ENCODE measurements at places on chromosomes 16 and 17.
A peak's percentile ranks its signal among the peaks of the same experiment; 100 is the strongest.

GRCh38 chr16:17469011-17469740 is 1.6 kb downstream of the XYLT1 start:
- no peaks in the 10 kb centered on the region for H3K4me1 ChIP-seq
- no peak overlapping the region for H3K27ac ChIP-seq
- H3K27me3 ChIP-seq, result peaks cover 6% of the 10 kb centered on the region
- no peaks in the 10 kb centered on the region for H3K36me3 ChIP-seq

DNA sequence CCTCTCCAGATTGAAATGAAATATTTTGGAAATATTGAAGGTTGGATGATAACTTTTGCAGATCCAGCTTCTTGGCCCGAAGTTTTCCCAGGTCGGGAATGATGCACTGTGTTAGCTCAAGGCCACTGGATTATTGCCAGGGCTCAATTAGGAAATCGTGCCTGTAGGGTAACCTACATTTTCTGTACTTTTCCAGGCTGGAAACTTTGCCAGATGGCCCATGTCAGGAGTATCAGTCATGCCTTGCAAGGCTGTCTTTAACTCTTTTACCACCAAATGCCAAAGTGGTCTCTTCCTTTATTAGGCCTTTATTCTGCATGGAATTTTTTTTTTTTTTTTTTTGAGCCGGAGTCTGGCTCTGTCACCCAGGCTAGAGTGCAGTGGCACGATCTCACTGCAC is 8.9 kb upstream of the SEC14L1 start:
- no peaks in the 10 kb centered on the region for H3K4me1 ChIP-seq
- no peaks in the 10 kb centered on the region for H3K27me3 ChIP-seq
- H3K4me3 ChIP-seq, result no peak overlapping the region
- no peak for DNase-seq

DNA sequence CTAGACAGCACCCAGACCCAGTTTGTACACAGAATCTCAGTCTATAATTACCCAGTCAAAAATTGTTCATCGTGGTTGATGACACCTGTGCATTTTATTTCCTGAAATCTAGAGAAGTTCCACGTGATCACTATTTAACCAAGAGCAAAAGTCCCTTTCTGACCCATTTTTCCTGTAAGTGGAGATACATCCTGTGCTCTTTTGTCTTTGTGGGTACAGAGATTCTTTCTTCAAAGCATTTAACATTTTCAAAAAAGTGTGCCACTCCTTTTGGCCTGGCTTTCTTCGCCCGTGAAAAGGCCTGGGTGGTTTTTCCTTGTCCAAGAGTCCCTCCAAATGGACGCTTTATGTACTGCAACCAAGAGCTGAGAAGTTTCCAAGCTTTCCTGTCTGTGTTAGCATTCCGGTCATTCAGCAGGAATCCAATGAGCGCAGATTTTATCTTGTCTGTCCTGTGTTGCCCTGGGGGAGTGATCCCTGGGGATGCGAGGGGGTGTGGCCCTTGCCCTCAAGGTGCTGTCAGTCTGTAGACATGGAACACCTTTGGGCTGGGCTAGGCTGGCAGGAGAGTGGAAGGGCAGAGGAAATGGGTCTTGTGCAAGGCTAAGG is 161.1 kb upstream of the CACNG5 start:
- no peak overlapping the region for H3K4me3 ChIP-seq
- no peak overlapping the region for H3K27ac ChIP-seq
- H3K4me1 ChIP-seq, result no peaks in the 10 kb centered on the region
- peak; percentile 29 for DNase-seq

GRCh38 chr17:633133-633532 is 81.5 kb downstream of the VPS53 start:
- no peak overlapping the region for H3K4me3 ChIP-seq
- 0 out of 2 replicates have a peak, but pooled peaks cover 6% of the 10 kb centered on the region for H3K36me3 ChIP-seq
- no peak overlapping the region for H3K27ac ChIP-seq
- no peaks in the 10 kb centered on the region for H3K27me3 ChIP-seq

DNA sequence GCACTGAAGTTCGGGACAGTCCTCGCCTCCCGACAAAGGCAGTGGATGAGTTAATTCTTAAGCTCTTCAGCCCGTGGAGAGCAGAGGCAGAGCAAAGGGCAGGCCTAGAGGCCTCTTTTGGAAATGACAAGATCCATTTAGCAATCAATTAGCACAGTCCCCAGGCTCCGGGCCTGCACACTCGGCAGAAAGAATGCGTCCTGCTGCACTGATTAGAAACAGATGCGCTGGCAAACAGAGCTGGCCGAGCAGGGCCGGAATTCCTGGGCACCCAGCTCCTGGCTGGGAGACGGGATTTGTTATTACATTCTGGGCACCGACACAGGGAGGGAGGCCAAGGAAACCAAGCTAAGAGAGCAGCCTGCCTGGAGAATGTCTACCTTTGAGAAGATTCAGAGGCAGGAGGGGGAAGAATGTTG is 162.9 kb downstream of the COPRS start:
- H3K27ac ChIP-seq, result no peak overlapping the region
- no peak overlapping the region for H3K4me3 ChIP-seq
- H3K27me3 ChIP-seq, result no peaks in the 10 kb centered on the region

Data from iPS DF 6.9 (cell line).